SK-N-SH treated with all-trans-retinoic acid at 6 μM for 48 hours (cell line): ENCODE measurements at places on chromosomes 7 and 10.

DNA sequence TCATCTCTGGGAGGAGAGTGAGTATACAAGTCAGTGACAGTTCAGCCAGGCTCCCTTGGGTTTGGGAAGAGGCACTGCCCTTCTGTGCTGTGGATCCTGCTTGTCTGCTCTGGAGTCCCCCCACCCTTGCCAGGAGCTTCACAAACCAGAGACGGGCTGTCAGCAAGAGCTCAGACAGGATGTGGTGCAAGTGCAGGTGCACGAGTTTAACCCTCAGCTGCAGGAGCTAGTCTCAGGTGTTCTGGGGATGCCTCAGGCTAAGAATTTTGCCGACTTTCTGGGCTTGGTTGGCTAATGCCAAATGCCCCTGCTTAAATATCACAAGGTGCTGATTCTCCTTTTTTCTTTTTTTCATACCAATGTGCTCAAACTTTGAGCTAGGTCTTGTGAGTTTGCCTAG is 22.3 kb downstream of the ZNF783 start:
- ATAC-seq = no peak

DNA sequence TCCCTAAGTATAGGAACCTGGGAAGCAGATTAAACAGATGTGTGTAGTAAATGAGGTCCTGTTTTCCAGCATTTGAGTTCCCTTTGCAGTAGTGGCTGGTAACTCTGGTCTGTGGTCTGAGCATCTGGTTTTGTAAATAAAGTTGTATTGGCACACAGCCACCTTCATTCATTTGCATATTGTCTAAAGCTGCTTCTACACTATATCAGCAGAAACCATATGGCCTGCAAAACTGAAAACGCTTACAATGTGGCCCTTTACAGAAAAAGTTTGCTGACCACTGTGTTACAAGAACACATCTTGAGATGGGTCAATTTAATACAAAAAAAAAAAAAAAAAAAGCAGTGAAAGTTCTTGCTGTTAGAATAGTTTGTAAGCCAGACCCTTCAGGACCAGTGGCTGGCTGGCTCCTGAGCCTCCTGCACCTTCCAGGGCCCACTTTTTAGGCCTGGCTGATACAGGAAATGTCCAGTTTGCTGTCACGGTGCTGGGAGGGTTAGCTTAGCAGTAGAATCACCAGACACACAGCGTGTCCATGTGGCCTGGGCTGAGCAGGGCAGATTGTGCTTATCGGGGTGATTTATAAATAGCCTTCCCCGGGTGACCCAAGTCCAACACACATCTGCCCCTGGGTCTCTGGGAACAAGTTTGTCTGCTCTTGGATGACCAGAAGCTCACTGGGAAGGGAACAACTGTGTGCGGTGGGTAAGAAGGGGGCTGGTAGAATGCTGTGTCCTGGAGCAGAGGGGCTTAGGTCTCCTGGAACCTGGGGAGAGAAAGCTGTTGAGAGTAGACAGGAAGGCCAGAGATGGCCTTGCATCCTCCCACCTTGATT is 1.4 kb downstream of the C10orf71 start:
- ATAC-seq = peak; percentile 55; the same call in 1 of the 3 replicates

- ATAC-seq = no peak
These were observed 7.4 kb upstream of the SMIM30 start for GRCh38 chr7:113125728-113126127.

GRCh38 chr7:4759211-4759610 is 16.2 kb upstream of the AP5Z1 start:
- ATAC-seq = no peak

DNA sequence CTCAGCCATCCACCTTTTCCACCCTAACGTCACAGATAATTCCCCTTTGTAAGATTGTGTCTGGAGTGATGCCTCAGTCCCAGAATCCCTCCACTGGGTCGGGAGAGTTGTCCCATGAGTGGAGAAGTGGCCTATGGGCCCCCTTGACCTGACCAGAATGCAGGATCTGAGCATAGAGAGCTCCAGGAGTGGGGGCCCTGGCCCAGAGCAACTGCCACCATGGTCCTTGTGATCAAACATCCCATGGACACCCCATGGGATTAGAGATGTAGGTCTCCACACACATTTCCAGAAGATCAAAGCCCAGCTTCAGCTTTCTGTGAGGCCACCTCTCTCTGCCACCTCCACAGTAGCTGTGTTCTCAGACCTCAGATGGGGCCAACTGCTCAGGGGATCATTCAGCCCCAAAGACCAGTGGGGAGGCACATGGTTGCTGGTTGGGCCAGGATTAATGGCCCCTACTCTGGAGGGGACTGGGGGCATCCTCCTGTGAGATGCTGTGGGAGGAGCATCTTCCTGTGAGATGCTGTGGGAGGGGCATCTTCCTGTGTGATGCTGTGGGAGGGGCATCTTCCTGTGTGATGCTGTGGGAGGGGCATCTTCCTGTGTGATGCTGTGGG is 28.5 kb upstream of the DPYSL4 start:
- ATAC-seq = no peak

DNA sequence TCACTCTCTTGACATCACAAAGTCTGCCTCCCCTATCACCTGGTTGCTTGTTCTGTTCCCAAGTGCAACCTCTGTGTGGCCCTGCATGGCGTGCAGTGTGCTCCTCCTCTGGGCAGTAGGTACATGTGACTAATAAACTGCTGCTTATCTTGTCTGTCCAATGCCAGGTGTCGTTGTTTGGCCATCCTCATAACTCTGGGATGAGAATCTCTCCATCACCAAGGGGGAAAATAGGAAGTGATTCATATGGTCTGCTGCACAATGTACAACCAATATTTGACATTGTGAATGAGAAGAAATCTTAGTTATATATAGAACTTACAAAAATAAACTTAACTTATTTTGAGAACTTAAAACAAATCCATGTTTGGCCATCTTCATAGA is 135.2 kb downstream of the INHBA start:
- ATAC-seq = peak; percentile 33; the same call in 2 of the 3 replicates

GRCh38 chr10:83357004-83357403 is 782.3 kb upstream of the GHITM start:
- no peak for ATAC-seq

- no peak for ATAC-seq
These were observed 126.0 kb upstream of the WNT16 start for GRCh38 chr7:121202834-121203233.

DNA sequence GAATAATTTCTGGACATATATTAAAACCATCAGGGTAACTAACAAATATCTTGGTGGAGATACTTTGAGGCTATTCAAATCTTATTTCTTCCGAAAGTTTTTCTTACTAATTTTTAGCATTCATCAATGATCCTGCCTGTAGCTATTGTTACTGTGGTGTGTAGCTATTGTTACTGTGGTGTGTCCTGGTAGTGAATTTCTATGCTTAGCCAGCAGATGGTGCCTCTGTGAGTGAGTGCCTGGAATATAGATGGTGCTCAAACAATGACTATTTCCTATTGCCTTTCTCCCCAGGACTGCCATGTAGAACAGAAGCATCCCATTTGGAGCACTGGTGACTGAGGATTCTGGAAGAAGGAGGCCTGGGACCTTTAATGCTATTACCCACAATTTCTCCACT is 245.7 kb downstream of the CCSER2 start:
- no peak for ATAC-seq

- no peak for ATAC-seq
These were observed 11.3 kb downstream of the INPP5A start for GRCh38 chr10:132548869-132549268.

GRCh38 chr10:32039734-32040133 is 16.5 kb downstream of the KIF5B start:
- ATAC-seq = no peak

GRCh38 chr7:80636709-80637108 is 1.7 kb upstream of the CD36 start:
- no peak for ATAC-seq

- no peak for ATAC-seq
These were observed 11.2 kb upstream of the PRTFDC1 start for GRCh38 chr10:24963521-24964041.

- ATAC-seq = no peak
These were observed 18.5 kb upstream of the PTPRN2 start for GRCh38 chr7:158606129-158606528.

GRCh38 chr10:113326160-113327111 is 226.4 kb upstream of the HABP2 start:
- ATAC-seq = peak; percentile 69

- ATAC-seq = no peak
These were observed 27.1 kb downstream of the NMT2 start for GRCh38 chr10:15141136-15142054.

DNA sequence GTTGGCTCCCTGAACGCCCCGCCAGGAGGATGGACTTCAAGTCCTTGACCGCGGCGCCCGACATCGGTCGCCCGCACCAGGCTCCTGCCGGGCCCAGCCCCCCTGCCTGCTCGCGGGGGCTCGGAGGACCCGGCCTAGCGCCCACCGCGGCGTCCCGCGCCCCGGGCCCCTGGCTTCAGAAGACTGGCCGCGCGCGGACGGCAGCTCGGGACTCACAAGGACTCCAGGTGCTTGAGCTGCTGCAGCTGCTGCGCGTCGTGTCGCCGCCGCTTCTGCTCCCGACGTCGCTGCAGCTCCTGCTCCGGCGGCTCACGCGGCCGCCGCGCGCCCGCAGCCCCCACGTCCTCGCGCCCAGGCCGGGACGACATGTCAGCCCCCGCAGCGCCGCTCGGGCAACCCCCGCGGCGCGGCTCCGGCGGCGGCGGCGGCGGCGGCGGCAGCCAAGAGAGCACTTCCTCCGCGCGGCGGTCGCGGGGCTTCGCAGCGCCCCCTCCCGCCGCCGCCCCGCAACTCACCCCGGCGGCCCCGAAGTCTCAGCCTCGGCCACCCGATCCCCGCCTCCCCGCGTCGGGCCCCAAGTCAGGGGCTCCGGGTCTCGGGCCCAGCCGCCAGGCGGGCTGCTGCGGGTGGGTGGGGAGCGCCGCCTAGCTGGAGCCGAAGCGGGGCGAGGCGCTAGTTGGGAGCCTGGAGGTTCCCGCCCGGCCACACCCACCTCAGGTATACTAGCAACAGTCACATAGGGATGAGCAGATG is at the start of gene RP9:
Gene RP9, minus strand, starts transcription at position 400 of the 753 bp plus-strand sequence. Its CDS starts 32 bp downstream, at position 368.
- peak; percentile 90 for ATAC-seq

DNA sequence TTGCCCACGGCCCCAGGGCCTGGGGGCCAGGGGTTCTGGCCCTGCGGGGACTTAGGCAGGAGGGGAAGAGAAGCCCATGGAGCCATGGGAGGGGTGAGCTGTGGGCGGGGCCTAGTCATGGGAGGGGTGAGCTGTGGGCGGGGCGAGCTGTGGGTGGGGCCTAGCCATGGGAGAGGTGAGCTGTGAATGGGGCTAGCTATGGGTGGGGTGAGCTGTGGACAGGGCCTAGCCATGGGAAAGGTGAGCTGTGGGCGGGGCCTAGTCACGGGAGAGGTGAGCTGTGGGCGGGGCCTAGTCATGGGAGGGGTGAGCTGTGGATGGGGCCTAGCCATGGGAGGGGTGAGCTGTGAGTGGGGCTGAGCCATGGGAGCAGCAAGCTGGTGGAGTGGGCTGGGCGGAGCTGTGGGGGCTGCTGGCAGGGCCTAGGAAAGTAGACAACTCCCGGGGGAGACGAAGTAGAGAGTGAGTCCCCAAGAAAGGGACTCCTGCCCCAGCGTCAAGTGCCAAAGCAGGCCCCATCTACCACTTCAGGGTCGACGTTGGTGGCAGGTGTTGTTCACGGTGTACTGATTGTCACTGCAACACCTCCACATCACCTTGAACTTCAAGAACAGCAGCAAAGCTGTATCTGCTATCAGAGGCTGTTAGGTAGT is 19.2 kb upstream of the TTYH3 start:
- no peak for ATAC-seq

- no peak for ATAC-seq
These were observed 2.1 kb downstream of the CBLL1 start for GRCh38 chr7:107746006-107746405.

DNA sequence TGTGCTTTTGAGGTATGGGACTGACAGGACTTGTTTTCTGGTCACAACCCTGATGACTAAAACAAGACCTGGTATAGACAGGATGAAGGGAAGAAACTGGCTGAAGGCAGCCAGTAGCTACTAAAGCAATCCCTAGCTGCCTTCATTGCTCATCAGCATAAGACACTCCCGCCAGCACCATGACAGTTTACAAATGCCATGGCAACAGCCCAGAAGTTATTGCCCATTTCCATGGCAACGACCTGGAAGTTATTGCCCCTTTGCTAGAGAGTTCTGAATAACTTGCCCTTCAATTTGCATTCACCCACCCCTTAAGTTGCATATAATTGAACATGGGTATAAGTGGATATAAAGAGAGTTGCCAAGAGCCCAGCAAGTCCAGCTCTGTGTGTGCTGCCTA is 169.6 kb upstream of the FAM171A1 start:
- ATAC-seq = no peak

- no peak; the same call in 2 of the 3 replicates for ATAC-seq
These were observed 128.5 kb upstream of the CDK1 start for GRCh38 chr10:60649485-60650377.

DNA sequence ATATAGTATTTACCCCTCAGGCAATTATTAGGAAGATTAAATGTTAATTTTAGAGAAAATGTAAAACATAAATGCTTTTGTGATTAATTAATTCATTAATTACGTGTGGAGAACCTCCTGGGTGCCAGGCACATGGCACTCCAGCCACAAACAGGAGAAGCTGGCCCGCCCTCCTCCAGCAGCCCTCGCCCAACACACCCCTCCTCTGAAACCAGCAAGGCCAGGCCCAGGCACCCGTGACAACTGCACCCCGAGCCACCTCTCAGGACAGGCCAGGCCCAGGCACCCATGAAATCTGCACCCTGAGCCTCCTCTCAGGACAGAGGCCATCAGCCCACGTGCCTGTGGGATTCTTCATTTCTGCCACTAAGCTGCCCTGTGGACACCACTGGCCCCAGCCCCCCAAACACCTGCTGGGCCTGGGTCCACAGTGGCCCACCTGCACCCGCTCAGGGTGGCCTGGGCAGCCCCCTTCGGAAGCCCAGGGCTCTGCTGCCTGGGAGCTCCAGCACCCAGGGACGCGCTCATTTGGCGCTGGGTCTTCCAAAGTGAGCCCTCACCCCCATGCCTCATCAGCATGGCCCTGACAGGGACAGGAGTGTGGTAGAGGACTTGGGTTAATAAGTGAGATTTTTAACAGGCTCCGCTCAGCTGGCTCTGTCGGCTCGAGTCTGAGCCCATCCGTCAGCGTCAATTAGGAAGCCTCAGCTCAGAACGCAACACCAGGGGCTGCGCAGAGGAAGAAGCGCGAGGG is 482.1 kb downstream of the DNAJB6 start:
- no peak; the same call in 2 of the 3 replicates for ATAC-seq

GRCh38 chr7:103870664-103871063 is 118.8 kb downstream of the RELN start:
- ATAC-seq = no peak

GRCh38 chr10:131121511-131122035 is 189.9 kb downstream of the TCERG1L start:
- ATAC-seq = no peak

DNA sequence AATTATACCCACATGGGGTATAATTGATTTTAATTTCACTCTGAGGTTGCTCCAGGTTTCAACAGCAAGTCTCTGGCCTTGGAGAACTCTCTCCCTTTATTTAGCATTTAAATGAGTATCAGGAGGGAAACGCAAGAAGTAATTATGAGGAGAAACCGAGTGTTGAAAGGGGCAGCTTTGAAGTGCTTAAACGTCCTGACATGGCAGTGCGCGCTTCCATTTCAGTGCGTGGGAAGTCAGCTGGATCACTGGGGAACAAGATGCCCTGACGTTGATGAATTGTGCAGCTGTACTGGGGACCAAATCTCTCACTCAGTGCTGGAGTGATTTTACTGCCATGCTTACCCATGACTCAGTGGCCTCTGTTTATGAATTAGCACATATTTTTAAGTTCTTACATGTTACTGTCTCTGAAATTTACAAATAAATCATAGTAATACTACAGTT is 106.0 kb upstream of the PRR15 start:
- ATAC-seq = peak; percentile 46
